ENCODE measurements at places on chromosomes 11 and 22. TPM values are rescaled to one million over a fixed set of nuclear protein-coding genes. Genes with fewer than 3 reads are reported as not detected.

- H3K4me3 ChIP-seq = no peak overlapping the region
- peaks cover 6% of the 10 kb centered on the region for H3K4me1 ChIP-seq
- no peak for DNase-seq
- H3K36me3 ChIP-seq = peaks cover 2% of the 10 kb centered on the region
- H3K27ac ChIP-seq = no peak overlapping the region
These were observed 7.2 kb downstream of the BLID start for GRCh38 chr11:122108828-122109227.

DNA sequence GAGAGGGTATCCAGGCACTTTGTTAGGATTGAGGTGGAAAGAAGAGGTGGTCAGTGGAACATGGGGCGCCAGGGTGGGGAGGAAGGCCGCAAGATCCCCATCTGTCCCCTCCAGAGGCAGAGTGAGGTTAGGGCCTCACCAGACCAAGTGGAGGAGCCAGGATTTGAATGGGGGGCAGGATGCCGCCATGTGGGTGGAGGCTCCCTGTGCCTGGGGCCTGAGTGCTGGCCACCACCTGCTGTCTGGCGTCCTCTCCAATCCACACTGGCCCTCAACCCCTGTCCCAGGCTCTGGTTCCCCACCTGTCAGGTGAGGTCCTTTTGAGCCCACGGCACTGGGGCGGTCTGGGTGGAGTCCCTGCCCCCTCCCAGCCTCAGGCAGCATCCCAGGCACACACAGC, 17.5 kb upstream of the TBX1 start:
- H3K4me3 ChIP-seq = no peak overlapping the region
- no peak overlapping the region for H3K27ac ChIP-seq
- no peak for DNase-seq
- no peaks in the 10 kb centered on the region for H3K36me3 ChIP-seq

DNA sequence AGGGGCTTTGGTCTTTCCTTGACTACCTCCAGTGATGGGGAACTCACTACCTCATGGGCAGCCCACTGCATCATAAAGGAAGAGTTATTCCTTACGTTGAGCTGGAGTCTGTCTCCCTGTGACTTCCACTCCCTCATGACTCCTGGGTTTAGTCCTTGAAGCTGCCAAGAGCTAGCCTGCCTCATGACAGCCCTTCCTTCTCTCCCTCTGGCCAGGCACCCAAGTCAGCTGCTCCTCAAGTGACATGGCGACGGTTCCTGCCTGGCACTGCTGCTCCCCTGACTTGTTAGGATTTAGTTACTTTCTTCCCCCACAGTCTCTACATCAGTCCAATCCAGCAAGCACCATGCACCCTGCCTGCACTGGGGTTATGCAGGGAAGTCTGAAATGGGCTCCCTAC, 196.1 kb upstream of the TBCEL start:
- no peak for DNase-seq
- H3K4me1 ChIP-seq = no peaks in the 10 kb centered on the region
- no peak overlapping the region for H3K4me3 ChIP-seq
- no peaks in the 10 kb centered on the region for H3K27me3 ChIP-seq
- H3K36me3 ChIP-seq = no peaks in the 10 kb centered on the region

DNA sequence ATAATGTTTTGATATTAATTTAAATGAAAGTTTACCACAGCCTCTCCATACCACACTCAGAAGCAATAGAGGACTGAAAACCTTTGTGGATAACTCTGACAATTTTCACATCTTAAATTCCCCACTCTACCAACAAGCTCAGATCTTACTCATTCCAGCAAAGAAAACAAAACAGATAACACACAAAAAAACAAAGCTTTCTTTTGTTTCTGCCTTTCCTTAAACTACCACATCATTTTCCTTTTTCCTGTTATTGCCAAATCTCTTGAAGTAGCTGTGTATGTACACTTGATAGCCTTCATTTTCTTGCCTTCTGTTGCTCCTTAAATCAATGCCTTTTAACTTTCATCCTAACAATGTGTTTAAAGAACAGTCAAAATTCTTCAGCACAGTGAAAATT, 484.9 kb downstream of the NTM start:
- no peak for DNase-seq
- H3K4me3 ChIP-seq = no peak overlapping the region
- no peaks in the 10 kb centered on the region for H3K4me1 ChIP-seq
- no peaks in the 10 kb centered on the region for H3K27me3 ChIP-seq
- H3K27ac ChIP-seq = no peak overlapping the region

- H3K36me3 ChIP-seq = no peaks in the 10 kb centered on the region
- no peak overlapping the region for H3K27ac ChIP-seq
- no peak overlapping the region for H3K4me3 ChIP-seq
- DNase-seq = no peak
These were observed 68.8 kb upstream of the TSPAN18 start for GRCh38 chr11:44657836-44658505.

GRCh38 chr22:50396751-50397370, 53.7 kb downstream of the PPP6R2 start:
- DNase-seq = no peak
- no peak overlapping the region for H3K27ac ChIP-seq
- H3K4me3 ChIP-seq = no peak overlapping the region
- H3K4me1 ChIP-seq = no peaks in the 10 kb centered on the region
- peaks cover 21% of the 10 kb centered on the region for H3K36me3 ChIP-seq

PATE2 gene
- 0.50 TPM for total RNA-seq

PRDM11 gene
- total RNA-seq = 6.7 TPM

DNA sequence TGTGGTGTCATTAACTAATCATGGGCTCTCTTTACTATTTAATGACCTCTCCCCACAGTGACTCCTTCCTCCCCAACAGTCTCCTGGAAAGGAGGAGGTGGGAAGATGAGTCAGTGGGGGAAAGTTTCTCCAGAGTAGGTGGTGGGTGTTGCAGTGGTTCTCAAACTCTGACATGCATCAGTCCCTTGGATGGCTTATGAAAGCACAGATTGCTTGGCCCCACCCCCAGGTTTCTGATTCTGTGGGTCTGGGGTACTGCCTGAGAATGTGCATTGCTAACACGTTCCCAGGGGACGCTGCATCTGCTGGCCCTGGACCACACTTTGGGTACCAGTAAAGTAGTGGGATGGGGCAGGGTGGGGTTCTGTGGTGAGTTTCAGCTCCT, 9.8 kb downstream of the CD82 start:
- peak; percentile 60 for DNase-seq
- no peak overlapping the region for H3K4me3 ChIP-seq
- no peaks in the 10 kb centered on the region for H3K36me3 ChIP-seq
- peak overlapping the region; percentile 85 for H3K27ac ChIP-seq
- H3K27me3 ChIP-seq = no peaks in the 10 kb centered on the region

GRCh38 chr11:14340721-14341120, 18.3 kb downstream of the RRAS2 start:
- peaks cover 31% of the 10 kb centered on the region for H3K4me1 ChIP-seq
- H3K4me3 ChIP-seq = no peak overlapping the region
- H3K27me3 ChIP-seq = no peaks in the 10 kb centered on the region
- no peaks in the 10 kb centered on the region for H3K36me3 ChIP-seq

BTBD18 gene
- total RNA-seq = not detected

- no peaks in the 10 kb centered on the region for H3K36me3 ChIP-seq
- H3K4me1 ChIP-seq = peaks cover 18% of the 10 kb centered on the region
These were observed 11.3 kb upstream of the NLRP6 start for GRCh38 chr11:266676-267439.

SEC14L2 gene
- total RNA-seq = 3.4 TPM

DNA sequence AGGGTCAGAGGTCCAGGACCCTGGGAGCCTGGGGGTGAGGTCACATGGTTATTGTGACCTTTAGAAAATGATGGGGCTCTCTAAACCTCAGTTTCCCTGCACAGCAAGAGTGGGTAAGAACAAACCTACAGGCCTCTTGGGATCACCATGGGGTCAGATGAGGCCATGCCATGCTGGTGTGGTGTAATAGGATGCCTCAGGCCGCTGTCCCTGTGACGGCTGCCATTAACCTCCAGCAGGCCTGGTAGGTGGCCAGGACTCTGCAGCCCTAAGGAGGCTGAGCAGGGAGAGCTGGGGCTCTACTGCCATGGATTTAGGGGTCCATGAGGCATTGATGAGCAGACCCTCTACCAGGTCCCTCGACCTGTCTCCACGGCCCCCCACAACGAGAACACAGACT, 265.5 kb downstream of the CTTN start:
- no peak overlapping the region for H3K27ac ChIP-seq
- H3K36me3 ChIP-seq = 0 out of 2 replicates have a peak, but pooled peaks cover under 1% of the 10 kb centered on the region
- H3K4me1 ChIP-seq = peaks cover 22% of the 10 kb centered on the region
- DNase-seq = no peak
